Hematopoietic multipotent progenitor cell (in vitro differentiated cells): ENCODE measurements at places on chromosomes 4 and X.

GRCh38 chr4:2009651-2010233 is 968 bp upstream of the NELFA start:
- DNase-seq = peak; percentile 36

DNA sequence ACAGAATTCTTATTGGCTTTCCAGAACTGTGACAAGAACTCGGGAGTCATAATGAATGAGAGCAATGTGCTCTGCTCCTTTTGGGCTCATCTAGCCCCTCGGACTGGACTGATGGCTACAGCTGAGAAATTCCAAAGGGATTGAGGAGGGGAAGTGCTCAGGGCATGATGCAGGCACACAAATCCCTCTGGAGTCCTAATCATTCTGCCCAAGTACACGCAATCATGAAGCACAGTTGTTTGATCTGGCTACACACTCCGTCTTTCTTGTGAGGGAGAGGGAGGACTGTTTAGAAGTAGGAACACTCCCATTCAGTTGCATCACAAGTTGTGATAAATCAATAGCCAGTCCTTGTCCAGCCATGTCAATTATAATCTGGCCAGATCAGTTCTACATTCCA is 237.5 kb downstream of the COL25A1 start:
- no peak for DNase-seq

DNA sequence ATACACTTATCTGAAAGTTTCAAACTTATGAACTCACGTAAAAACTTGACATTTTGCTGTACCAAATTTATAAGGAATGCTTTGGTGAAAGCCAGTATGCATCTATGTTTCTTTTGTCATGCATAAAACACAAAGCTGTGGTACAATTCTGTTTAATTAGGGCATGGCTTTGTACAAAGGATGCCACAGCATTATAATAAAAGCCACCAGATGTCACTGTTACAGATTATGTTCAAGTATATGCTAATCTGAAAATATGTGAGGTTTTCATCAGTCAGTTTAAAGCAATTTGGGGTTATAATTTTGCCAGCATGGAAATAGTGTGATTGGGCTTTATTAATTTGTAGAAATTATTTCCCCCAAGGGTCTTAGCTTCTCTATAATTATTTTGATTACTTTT is 69.0 kb downstream of the ATOH1 start:
- DNase-seq = peak; percentile 32

DNA sequence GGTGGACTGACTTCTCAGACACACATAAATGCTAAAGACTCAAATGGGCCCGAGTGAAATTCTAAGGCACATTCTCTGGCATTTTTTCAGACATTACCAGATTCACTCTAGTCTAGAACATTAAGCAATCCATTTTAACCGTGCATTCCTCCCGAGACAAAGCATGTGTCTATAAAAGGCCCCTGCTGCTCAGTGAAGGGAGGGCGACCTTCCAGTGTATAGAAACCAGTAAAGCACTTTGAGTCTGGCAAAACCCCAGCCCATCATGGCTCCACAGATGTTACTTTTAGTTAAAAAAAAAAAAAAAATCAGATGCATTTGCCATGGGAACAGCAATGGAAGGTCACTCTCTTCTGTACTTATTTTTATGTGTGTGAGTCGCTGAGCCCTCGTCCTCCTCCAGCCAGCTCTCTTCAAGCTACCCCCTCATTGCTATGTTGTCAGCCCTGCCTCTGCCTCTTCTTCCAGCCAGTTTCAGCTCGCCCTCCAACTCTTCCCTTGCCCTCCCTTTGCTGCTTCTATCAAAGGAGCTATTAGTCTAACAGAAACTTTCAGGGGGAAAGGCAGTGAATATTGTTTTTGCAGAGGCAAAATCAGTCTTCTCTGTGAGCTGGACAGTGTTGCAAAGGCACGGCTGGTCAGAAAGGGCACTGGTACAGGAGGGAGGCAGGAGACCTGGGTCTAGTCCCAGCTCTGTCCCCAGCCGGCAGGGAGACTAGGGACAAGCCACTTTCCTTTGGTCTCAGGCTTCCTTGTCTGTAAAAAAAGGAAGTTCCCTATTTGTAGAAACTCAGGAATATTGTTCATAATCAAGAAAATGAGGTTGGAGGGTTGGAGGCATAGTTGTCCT is 644.2 kb downstream of the ZNF674 start:
- DNase-seq = no peak

GRCh38 chr4:8164194-8164565 is 5.6 kb upstream of the ABLIM2 start:
- DNase-seq = no peak

DNA sequence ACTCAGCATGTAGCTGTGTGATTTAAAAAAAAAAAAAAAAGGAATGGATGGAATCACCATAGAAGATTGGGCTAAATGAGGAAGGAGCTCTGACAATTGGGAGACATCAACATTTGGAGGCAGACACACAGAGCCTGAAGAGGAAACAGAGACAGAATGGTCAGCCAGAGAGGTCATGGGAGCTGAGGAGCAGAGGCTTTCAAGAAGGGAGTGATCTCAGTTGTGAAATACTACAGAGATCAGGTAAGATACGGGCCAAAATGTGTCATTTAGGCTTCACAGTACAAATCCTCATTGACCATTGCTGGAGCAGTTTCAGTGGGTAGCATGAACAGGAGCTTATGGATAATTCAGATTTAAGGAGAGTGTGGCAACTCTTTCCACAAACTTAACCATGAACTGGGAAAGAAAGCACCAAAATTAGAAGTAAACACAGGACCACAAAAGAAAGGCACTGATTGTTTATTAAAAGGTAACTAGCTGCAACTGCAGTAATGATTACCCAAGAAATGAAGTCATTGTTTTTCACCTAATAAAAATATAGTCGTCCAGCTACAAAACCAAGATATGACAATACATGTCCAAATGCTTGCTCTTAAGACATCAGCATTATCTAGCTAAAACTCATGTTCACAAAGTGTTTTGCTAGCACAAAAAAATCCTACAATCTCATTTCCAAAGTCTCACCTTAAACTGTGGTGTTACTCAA is 203.2 kb downstream of the DHX15 start:
- DNase-seq = no peak

- DNase-seq = no peak
These were observed 1081.9 kb downstream of the FAT4 start for GRCh38 chr4:126396703-126397102.
